ENCODE measurements at places on chromosomes 11 and 22.

DNA sequence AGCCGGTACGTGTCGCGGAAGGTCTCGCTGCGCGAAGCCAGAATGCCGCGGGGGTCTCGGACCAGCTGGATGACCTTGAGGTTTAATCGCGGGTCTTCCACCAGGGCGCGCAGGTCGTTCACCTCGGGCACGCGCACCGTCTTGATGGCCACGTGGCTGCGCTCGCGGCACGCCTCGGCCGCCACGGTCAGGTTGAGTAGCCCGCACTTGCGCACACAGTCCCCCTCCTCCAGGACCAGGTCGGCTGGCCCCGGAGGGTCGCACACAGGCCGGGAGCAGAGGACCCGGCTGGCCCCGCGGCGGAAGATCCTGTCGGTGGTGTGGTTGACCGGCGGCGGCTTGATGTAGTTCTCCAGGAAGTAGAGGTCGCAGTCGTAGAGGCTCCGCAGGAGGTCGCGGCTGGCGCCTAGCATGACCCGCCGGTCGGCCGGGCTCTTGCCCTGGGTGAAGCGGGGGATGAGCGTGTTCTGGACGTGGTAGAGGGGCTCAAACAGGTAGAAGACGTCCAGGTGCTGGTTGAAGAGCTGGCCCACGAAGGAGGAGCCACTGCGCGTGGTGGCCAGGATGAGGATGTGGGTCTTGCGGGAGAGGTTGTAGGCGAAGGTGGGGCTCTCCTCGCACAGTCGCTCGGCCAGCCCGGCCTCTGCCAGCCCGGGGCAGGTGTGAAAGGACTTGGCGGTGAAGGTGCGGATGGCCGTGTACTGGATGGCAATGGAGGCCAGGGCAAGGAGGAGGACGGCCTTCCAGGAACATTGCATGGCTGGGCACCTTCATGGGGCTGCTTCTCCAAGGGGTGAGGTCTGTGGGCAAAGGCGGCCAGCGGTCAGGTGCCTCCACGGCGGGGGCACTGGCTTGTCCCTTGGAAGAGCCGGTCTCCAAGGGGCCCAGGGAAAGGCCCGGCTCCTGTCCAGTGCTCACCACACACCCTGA is 15.0 kb downstream of the CHST1 start:
- DNase-seq = no peak

GRCh38 chr11:113160808-113161124 is 153.6 kb upstream of the TTC12 start:
- no peak for DNase-seq

GRCh38 chr11:85184721-85185120 is 442.4 kb downstream of the DLG2 start:
- no peak for DNase-seq

DNA sequence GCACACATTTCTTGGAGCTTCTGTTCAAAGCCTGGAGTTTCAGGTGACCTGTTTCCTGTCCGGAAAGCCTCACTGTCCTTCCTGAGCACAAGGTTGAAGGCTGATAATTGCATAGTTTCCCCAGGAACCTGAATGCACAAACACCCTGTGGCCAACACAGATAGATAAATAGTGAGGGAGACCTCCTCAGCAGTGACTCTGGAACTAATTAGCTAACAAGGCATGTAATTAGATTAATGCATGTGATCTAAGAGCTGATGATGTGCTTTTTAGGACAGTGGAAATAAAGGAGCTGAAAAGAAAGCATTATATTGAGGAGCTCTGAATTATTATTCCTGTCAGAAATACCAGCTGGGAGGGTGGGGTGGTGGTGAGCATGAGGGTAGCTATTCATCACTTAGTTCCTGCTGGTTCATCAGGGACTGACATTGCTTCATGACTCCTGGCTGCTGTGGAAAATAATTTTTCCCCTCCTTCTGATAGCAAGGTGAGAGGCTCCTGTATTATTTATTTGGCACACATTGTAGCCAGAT is 101.1 kb downstream of the NELL1 start:
- no peak for DNase-seq

DNA sequence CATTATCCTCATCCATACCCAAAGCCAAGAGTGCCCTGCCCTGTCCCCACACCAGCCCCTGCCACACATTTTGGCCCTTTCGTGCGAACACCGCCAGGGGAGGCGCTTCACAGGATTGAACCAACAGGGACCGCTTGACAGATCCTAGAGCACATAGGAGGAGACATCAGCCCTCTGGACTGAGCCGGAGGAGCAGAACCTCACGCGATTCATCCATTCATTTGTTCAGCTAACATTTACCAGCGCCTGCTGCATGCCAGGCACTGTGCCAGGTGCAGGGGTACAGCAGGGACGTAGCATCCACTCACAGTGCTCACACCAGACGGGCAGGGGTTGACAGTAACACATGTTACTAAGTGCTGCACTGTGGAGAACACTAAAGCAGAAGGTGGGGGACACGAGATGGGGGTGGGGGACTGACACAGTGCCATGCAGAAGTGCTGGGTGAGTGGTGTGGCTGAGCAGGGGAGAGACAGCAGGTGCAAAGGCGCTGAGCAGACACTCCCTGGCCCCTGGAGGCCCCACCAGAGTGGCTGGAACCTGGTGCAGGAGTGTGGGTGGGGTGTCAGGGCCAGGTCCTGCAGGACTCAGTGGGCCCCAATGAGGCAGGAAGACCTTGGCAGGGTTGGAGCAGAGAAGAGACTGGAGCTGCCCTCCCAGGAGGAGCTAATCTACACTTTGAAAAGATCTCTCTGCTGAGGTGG is 3.4 kb downstream of the GNAZ start:
- DNase-seq = no peak

GRCh38 chr11:125338886-125339811 is 156.9 kb downstream of the FEZ1 start:
- DNase-seq = no peak

- no peak for DNase-seq
Observed at GRCh38 chr22:21025266-21025665, 7.1 kb downstream of the SLC7A4 start.

- no peak for DNase-seq
Observed at GRCh38 chr11:76682106-76682505, 11.6 kb upstream of the LRRC32 start.

GRCh38 chr11:47271328-47271727 is 1.4 kb downstream of the MADD start:
- no peak for DNase-seq

- no peak for DNase-seq
Observed at GRCh38 chr11:108436594-108436993, 30.7 kb downstream of the C11orf65 start.

GRCh38 chr11:74634537-74634936 is 42.2 kb downstream of the POLD3 start:
- DNase-seq = peak; percentile 24
